Activated CD4-positive, alpha-beta T cell treated with anti-CD3 and anti-CD28 coated beads, Interleukin-2, amount 50 U/mL, for 1 hour (primary cell): ENCODE measurements at places on chromosomes 3 and 15.
A peak's percentile ranks its signal among the peaks of the same experiment; 100 is the strongest.

- DNase-seq, result no peak
These were observed 63.7 kb upstream of the SIAH2 start for GRCh38 chr3:150826466-150827282.

- DNase-seq, result no peak
These were observed 92.3 kb upstream of the ATP2B2 start for GRCh38 chr3:10597733-10598132.

- no peak for DNase-seq
These were observed 106.0 kb downstream of the LRIG1 start for GRCh38 chr3:66394753-66395249.

GRCh38 chr3:175729466-175729865 lies 870.3 kb downstream of the NAALADL2 start:
- DNase-seq, result no peak

GRCh38 chr3:24863215-24863614 lies 368.6 kb upstream of the THRB start:
- DNase-seq, result no peak

DNA sequence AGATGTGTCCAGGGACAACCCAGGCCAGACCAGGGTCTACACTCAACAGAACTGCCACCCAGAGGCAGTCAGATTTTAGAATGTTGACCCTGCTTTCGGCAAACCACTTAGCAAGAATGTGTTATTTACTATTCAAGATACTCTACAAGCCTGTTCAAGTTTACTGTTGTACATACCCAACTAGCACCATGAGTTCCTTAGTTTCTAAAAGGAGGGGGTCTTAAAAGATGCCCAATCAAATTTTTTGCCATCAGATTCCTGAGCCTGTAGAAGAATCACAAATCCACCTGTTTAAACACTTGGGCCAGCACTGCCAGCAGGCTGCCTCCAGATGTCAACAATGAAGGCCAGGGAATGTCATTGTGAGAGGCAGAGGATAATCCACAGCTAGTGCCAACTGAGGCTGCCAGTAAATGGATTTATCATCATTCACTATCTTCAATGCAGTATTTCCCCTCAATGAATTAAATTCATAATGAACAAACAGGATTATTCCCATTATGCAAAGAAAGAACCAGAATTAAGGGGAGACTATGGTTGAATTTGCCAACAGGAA lies 43.5 kb upstream of the SNRPA1 start:
- DNase-seq, result no peak

GRCh38 chr3:100563228-100563627 lies 46.2 kb upstream of the ADGRG7 start:
- no peak for DNase-seq

- DNase-seq, result no peak
These were observed 158.8 kb downstream of the SSR3 start for GRCh38 chr3:156395961-156396710.

DNA sequence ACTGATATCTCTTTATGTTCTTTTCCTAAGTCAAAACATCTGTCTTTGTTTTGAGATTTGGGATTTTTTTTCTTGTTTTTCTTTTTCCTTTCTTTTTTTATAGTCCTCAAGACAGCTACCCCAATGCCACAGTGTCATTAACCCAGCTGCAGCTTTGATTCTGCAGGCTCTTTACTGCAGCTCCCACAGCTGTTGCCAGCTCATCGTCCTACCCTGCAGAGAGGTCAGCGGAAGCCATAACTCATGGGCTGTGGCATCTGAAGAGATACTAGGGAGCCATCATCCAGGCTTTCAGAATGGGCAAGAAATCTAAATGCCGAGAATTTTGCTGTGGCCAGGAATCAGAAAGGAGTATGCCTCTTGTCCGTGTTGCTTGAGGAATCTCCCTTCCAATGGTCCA lies 44.3 kb upstream of the SLC24A5 start:
- DNase-seq, result no peak

- no peak for DNase-seq
These were observed 15.9 kb upstream of the GPR156 start for GRCh38 chr3:120300971-120301370.

GRCh38 chr3:62859203-62859791 lies 15.9 kb downstream of the CADPS start:
- DNase-seq, result no peak

GRCh38 chr3:132817646-132818177 lies 95.5 kb upstream of the NPHP3 start:
- DNase-seq, result no peak

DNA sequence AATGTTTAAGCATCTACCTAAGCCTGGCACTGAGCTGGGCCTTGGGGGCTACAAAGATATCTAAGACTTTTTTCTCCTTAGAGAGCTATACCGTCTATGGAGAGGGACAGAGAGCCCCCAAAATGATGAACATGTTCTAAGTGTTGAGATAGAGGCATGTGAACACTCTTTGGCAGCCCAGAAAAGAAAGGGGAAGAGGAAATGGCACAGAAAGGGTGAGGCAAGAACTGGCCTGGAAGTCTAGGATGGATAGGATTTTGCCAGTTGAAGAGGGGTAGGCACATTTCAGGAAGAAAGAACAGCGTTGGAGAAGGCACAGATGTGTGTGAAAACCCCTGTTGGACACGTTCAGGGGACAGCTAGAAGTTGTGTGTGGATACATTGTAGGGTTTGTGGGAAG lies 276.2 kb upstream of the LRRFIP2 start:
- no peak for DNase-seq

DNA sequence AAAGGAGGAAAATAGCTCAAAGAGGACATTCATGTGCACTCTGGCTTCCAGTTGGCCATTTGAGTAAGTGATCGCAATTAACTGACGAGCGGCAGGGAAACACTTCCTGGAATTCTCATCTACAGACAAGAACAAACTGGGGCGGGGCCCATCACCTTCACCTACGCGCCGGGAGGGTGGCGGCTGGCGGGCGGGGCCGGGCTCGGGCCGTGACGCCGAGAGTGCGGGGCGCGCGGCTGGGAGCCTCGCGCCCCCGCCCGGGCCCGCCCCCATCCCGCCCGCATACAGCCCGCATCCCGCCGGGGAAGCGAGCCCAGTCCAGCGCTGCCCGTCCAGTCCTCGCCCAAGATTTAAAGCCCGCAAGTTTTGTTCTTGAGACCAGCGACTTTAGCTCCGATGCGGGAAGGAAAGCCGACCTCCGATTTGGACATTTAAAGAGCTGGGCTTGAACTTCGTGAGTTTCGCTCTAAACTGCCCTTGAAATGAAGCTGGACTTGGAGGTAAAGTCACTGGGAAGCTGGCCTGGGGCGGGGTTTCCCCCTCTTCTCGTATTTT lies at the start of gene B3GNT5:
Gene B3GNT5 (plus strand): TSS at position 281 of the 555 bp plus-strand sequence. CDS start 16,546 bp downstream, outside the sequence.
- peak; percentile 23 for DNase-seq

- no peak for DNase-seq
These were observed 39.2 kb downstream of the GOLGB1 start for GRCh38 chr3:121710347-121710746.

GRCh38 chr15:93035092-93035915 lies 53.7 kb downstream of the RGMA start:
- DNase-seq, result no peak

DNA sequence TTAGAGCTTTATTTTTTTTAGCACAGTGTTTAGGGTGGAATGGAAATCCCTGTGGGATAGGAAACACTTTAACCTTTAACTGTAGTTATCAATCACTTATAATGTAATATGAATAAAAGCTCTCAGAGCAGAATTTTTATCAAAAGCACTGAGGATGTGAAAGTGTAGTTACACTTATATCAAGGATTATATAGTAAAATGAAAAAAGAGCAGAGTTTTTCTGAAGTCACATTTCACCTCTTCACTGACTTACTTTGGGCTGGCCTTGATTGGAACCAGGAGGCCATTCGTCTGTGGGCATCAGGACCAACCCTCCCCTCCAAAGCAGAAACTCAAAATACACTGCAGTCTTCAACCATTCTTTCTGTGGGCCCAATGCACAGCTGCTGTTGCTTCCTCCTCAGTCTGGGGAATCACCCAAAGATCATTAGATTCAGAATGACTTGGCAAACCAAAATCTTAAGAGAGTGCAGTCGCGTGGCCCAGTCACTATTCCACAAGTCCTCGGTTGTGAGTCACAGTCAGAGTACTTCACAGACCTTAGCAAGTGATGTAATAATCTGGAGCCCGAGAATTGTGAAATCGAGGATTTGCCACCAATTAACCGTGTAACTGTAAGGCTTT lies 132.6 kb upstream of the COL8A1 start:
- DNase-seq, result no peak

DNA sequence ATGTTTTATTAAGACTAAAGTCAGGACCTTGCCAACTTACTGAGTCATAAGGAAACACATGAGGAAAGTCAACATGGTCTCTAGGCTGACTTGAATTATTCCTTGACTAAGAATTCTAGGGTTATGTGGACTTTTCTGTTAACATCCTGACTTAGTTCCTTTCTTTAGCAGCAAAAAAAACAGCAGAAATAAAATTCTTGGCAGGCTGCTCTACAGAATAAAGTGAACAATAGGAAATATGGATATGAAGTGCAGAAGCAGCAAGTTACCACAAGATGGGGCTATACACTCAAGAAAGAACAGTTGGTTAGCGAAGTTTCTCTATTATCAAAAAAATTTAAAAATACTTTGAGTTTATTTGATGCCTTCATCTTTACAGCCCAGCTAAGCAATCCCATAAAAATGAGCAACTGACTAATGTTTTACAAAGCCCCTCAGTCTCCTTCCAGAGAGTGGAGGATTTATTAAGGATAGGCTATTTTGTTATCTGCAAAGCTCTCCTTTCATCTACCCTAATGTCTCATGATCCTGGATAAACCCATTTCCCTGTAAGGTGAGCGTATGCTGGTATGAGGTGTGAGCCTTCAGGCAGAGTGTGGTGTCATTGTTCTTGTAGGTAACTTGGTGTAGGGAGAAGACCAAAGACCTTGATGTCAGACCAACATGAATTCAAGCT lies 23.1 kb upstream of the MCCC1 start:
- no peak for DNase-seq

- DNase-seq, result peak; percentile 25
These were observed at the start of gene FAH for GRCh38 chr15:80152896-80153876. TSS of gene FAH (plus strand) at chr15:80152999. CDS start at chr15:80153055, 56 bp downstream.

DNA sequence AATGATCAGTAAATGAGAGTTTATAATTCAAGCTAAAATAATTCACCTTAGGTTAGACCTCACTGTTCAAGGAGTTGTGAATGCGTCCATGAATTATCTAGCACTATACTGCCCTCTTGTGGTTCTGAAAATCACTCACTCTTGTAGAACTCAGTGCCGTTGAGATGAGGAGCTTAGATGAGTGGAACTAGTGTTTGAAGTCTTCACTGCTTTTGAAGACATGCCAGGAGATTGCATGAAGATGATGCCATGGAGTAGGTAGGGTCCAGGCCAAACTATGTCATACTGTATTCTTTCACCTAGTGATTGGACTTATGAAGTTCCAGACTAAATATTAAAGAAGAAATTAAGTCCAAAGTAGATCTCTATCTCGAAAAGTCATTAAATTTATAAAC lies 28.8 kb downstream of the LYSMD4 start:
- no peak for DNase-seq

- no peak for DNase-seq
These were observed 30.0 kb downstream of the FILIP1L start for GRCh38 chr3:100084100-100084806.

DNA sequence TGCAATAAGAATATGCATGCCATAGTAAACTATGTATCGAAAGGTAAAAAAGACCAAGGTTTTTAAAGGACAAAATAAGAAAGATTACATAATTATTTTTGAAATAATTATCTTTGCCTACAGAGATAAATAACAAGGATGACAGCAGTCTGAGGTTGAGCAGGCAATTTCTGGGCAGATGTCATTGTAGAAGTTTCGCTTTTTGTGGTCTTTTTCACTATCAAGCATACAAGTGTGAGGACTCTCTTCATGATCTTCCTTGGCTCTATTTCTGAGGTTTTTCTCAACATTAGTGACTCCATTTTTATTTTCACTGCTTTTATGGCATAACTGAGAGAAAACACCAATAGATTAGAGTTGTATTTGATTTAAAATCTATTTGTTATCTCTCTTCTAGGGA lies 1337.9 kb upstream of the EPHA6 start:
- DNase-seq, result no peak

DNA sequence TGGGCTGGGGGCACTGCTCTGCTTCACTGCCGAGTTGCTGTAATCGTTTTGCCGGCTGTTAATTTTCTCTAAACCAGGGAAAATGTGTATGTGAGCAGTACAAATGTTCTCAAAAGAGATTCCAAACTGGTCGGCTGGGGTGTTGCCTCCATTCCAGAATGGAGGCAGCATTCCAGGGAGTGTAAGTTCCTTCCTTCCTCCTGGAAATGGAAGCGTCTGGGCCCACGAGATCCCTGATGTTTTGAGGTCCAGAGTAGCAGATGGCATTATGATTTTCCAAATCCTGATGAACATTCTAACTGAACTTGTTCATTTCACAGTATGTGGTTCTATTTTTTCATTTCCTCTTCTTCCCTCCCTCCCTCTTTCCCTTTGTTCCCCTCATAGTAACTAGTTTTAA lies 64.4 kb upstream of the SKOR1 start:
- no peak for DNase-seq

- no peak for DNase-seq
These were observed 3.0 kb downstream of the LIMD1 start for GRCh38 chr3:45597581-45597980.

DNA sequence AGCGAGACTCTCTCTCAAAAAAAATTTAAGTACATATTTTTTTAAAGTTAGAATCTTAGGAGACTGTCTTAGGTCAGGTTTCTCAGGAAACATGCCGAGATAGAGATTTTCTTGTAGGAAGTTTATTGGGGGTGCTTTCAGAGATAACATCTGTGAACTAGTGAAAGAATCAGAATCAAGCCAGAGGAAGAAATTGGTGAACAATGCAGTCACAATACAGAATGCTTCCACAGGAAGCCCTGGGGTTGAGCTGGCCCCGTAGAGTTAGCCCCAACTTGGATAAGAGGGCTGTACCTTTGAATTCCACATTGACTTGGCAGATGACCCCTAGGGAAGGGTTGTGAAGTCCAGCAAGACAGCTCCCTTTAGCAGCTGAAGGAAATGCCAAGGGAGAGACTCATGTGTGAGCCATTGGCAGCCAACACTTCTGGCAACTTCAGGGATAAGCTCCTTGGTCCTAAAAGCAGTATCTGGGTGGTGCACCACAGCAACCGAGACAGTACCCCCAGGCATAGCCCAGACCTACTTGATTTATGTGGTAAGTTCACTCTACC lies 7.1 kb upstream of the PLCB2 start:
- no peak for DNase-seq

DNA sequence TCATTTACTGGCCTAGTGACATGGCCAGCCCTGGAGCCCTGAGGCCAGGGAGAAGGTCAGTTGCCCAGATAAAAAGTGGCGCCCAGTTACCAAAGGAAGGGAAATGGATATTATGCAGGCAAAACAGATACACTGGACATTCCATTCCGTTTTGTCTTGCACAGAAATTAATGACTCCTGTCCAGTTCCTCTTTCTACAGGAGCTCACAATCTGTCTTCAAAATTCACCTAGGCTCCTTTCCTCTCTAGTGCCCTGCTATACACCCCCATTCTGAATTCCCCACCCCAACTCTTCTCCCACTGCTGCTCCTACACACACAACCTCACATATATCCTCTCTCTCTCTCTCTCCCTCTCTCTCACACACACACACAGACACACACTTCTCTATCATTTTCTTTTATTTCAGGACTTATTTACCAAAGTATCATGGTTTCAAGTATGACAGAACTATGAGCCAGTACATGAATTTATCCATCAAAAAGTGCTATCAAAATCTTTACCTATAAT lies 229.0 kb downstream of the MAGI1 start:
- DNase-seq, result no peak
